NCI-H524 (cell line): ENCODE measurements at places on chromosomes 12 and 14.

DNA sequence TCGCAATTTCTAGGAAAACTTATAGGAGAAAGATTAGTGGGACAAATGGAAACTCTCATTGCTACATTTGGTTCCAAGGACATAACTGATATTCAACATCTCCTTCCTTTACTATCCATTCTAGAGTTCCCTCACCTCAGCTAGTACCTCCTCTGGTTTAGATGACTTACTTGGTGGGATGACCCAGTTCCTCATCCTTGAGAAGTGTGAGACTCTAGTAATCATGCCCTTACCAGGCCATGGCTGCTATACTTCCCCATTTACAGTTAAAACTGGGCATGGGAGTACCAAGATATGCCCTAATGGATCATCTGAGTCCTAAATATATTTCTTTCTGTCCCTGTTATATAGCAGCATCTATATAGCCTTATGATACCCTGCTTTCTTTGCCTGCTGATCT lies 58.1 kb downstream of the IFT81 start:
- no peak for DNase-seq

- peak; percentile 22 for DNase-seq
These were observed 1.8 kb upstream of the BTG1 start for GRCh38 chr12:92147491-92147890.

GRCh38 chr12:54134395-54134794 lies 54.4 kb downstream of the SMUG1 start:
- no peak for DNase-seq

- DNase-seq = peak; percentile 48
These were observed 8.9 kb downstream of the APAF1 start for GRCh38 chr12:98653866-98654493.

GRCh38 chr12:6423267-6424007 lies 21.3 kb upstream of the CD27 start:
- peak; percentile 89 for DNase-seq

GRCh38 chr14:74223016-74223415 lies 16.2 kb upstream of the VSX2 start:
- no peak for DNase-seq

GRCh38 chr12:107560899-107561285 lies 124.7 kb upstream of the PWP1 start:
- DNase-seq = no peak

- DNase-seq = no peak
These were observed 67.3 kb downstream of the SYNE3 start for GRCh38 chr14:95449131-95449530.

DNA sequence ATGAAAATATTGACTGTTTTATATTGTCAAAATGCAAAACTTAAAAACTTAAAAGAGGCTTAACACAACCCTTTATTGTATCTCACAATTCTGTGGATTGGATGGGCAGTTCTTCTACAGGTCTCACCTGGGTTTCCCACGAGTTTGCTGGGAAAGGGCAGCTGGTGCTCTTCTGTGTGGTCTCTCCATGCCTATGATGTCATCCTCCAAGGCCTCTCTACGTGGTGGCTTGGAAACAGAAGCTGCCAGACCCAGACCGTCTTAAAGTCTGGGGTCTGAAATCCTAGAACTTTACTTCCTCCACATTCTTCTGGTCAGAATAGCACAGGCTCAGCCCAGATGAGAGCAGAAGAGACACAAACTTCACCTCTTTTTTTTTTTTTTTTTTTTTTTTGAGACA lies 36.5 kb upstream of the KICS2 start:
- no peak for DNase-seq

DNA sequence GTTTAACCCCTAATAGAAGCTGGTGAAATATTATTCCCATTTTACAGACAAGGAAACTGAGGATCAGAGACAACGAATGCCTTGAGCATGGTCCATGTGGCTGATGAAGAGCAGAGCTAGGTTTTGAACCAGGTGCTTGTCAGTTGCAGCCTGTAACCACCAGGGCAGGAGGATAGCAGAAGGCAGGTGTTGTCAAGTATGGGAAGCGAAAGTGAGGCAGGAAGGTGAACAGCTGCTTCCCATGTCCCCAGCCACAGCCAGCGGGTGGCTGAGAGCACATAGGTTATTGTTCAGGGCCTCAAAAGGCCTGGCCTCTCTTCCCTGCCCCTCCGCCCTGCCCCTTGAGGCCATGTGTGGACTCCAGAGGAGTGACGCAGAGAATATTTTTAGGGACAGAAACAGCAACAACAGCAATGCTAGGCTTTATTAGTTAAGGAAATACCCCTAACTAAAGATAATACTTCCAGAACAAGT lies 39.6 kb downstream of the IQSEC3 start:
- no peak for DNase-seq

DNA sequence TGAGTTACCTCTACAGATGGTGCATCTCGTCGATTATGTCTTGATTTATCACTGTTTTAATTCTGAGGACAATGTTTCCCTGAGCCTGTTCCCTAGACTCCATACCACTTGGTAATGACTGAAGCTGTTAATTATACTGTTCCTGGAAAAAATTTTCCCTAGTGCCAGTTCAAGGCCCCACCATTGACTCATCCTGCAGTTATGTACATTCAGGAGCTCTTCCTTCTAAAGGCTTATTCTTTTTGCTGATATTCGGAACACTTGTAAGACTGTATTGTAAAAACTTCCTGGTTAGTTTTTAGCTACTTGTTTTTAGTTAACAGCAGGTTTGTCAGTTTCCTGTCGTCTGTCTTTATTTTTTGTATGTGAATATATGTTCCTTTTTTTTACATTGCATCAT lies 30.4 kb upstream of the PPP2R5E start:
- no peak for DNase-seq

- DNase-seq = no peak
These were observed 105.5 kb upstream of the SFSWAP start for GRCh38 chr12:131605304-131605829.

DNA sequence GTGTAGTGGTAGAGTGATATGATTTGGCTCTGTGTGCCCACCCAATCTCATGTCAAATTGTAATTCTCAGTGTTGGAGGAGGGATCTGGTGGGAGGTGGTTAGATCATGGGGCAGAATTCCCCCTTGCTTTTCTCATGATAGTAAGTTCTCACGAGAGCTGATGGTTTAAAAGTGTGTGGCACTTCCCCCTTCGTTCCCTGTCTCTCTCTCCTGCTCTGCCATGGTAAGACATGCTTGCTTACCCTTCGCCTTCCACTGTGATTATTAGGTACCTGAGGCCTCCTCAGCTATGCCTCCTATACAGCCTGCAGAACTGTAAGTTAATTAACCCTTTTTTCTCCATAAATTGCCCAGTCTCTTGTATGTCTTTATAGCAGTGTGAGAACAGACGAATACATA lies 115.7 kb upstream of the FUT8 start:
- DNase-seq = no peak

- peak; percentile 91 for DNase-seq
These were observed 122.0 kb upstream of the FRMD6 start for GRCh38 chr14:51529736-51530135.

DNA sequence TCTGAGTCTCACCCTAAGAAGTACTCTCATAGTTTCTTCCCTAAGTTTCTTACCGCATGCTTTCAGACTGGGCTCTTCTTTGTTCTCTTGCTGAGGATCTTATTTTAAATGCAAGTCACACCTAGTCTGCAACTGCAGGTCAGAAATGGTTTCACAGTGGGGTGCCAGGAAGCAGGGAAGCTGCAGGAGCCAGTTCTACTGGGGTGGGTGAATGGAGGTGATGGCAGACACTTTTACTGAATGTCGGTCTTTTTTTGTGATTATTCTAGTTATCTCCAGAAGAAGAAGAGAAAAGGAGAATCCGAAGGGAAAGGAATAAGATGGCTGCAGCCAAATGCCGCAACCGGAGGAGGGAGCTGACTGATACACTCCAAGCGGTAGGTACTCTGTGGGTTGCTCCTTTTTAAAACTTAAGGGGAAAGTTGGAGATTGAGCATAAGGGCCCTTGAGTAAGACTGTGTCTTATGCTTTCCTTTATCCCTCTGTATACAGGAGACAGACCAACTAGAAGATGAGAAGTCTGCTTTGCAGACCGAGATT lies 1.7 kb downstream of the FOS start:
- DNase-seq = no peak

- DNase-seq = no peak
These were observed 231.5 kb upstream of the FOXN3 start for GRCh38 chr14:89648510-89648909.

GRCh38 chr12:57813111-57813970 lies 5.2 kb downstream of the AVIL start:
- DNase-seq = no peak
